ENCODE measurements at places on chromosomes 2 and 18. TPM values are rescaled to one million over a fixed set of nuclear protein-coding genes. Genes with fewer than 3 reads are reported as not detected.

DNA sequence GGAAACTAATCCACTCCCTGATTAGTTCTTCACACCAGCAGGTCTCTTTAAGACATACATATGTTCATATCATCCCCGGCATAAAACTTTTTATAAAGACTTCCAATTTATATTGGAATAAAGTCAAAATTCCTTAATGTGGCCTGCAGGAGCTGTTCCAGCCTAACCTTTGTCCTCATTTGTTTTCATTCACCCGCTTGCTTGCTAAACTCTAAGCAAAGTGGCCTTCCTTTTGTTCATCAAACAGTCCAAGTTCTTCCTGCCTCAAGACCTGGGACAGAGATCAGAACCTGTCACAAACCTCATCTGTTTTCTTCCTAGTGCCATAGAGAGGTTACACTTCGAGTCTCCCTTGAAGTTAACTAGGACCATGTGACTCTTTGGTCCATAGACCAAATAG, 339.4 kb upstream of the ID2 start:
- DNase-seq: no peak

DNA sequence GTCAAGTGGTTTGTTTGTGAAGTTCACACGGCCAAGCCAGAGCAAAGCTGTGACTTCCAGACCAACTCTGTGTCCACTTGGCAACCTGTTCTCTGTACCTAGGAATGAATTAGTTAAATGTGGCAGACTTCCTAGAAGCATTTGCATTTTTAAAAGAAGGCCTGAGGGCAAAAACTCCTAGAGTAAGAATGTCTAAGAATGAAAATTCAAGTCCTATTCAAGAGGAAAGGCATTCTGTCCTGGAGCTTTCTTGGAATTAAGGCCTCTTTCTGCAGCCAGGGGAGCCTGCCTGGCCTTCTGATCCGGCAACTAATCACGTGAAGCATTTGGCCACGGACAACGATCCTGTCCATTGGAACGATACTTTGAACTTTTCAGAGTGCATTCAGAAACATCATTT, 155.0 kb downstream of the SETBP1 start:
- DNase-seq: no peak

GRCh38 chr18:39208729-39209128, 1643.1 kb upstream of the CELF4 start:
- no peak for DNase-seq

- no peak for DNase-seq
These were observed 9.3 kb upstream of the KCNS3 start for GRCh38 chr2:17869128-17869527.

DNA sequence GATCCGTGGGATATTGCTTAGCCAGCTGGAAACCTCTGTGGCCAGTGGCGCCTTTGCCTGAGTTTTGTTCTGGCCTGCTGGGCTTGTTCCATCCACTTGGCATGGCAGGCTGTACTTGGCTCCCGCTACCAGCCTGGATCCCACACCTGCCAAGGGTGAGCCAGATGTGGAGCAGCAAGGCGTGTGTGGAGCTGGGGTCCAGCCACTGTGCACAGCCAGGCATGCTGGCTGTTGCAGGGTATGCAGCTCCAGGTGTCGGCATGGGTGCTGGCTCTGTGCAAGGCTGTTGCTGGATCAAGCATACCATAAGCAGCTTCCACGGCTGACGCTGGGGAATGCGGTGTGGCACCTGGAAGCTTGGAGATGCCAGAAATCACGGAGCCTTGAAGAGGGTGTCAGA, 34.5 kb downstream of the PTPN4 start:
- DNase-seq: no peak

OTOS gene
- total RNA-seq: not detected
